Activated T-cell treated with anti-CD3 and anti-CD28 coated beads for 24 hours (primary cell): ENCODE measurements at places on chromosomes 5 and 9.

GRCh38 chr5:93279296-93279963 lies 301.6 kb downstream of the NR2F1-AS1 start:
- DNase-seq = no peak

GRCh38 chr5:56168066-56168478 lies 65.1 kb downstream of the ANKRD55 start:
- no peak for DNase-seq

- no peak for DNase-seq
Measured at GRCh38 chr9:88992556-88992955, 1.3 kb downstream of the S1PR3 start.

- no peak for DNase-seq
Measured at GRCh38 chr5:94702729-94703128, 84.3 kb downstream of the SLF1 start.

GRCh38 chr9:132832171-132832881 lies 45.8 kb downstream of the AK8 start:
- no peak for DNase-seq

- no peak for DNase-seq
Measured at GRCh38 chr5:160471761-160472160, 50.1 kb downstream of the PTTG1 start.

DNA sequence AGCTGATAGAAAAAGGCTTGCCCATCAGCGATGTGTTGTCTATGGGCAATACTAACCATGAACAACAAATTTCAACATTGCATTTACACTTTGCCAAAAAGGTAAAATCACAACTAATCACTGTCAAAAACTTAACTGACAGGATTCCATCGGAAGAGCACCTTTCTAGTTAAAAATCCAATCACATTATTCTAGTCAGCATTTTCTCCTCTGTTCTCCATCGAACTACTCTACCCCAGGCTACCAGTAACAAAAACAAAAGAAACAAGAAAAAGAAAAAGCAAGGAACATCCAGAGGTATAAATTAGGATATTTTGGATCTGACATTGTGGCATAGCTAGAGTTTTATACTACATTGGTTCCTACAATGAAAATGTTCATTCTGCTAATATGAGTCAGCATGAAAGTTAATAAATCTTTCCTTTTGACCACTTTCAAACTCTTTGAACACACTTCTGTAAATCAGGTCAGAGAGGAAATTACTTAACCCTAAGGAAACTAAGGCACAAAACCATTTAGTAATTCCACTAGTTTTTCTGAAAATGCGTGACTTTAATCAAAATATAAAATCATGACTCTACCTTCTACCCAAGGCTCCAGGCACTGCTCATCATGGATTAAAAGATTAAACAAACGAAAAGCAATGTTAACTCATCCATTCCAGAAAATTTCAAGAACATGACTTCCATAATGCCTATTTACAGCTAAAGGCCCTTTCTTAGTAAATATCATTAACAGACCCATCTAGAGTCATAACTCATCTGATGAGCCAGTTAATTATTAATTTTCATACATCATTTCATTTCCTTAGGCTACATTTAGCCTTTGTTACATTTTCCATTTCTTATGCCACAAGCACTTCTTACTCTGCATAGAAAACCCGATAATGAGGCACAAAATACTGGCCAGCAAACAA lies 10.2 kb downstream of the GLIS3 start:
- DNase-seq = no peak

DNA sequence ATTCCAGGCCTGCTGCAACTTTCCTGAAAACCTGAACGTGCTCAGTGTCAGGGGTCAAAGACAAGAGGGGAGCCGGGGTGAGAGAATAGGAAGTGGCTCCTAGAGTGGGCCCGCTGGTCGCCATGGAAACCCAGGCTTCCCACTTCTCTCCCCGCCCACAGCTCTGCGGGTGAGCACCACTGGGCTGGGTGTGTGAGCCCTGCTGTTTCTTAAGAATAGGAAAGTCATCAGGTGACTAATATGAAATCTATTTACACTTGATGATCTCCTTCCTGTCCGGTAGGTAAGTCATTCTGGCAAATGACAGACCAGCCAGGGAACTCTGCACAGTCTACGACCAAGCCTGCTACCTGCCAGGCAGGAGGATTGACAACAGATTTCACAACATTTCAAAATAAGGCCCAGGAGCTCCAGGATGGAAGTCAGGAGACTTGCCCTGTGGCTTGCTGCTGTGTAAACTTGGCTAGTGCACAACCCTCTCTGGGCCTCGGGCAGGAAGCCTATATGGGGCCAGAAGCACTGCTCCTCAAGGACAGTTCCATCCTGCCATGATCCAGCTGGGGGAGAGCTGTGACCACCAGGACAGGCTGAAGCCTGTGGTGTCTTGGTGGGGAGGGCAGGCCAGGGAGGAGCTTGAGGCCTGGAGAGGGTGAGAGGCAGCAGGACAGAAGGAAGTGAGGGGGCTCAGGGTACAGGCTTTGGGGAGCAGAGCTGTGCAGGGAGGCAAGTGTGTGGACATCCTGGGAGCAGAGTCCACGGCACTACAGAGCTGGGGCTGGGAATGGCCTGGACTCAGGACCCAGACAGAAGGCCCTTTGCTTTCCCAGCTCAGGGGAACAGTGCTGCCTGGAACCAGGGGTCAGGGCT lies 60.6 kb downstream of the SHB start:
- DNase-seq = peak; percentile 38
